GDM1 (cell line): ENCODE measurements at places on chromosomes 1 and 21.

DNA sequence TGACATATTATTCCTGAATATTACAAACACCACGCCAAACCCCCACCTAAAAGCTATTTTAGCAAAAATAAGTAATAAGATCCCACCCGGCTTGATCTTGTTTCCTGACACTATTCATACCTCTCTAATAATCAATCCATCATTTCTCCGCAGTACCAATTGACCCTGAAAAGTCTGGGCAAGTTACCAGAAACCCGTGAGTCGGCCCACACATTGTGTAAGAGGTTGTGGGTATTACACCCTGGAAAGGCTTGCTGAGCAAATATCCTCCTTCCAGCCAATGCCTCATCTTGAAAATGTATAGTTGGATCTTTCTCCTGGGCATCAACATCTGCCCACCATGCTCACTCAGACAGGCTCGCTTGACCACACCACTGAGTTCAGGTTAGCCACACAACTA, 451.0 kb downstream of the TTLL7 start:
- DNase-seq = no peak

- DNase-seq = no peak
Observed at GRCh38 chr1:77095236-77095635, 124.0 kb downstream of the PIGK start.

DNA sequence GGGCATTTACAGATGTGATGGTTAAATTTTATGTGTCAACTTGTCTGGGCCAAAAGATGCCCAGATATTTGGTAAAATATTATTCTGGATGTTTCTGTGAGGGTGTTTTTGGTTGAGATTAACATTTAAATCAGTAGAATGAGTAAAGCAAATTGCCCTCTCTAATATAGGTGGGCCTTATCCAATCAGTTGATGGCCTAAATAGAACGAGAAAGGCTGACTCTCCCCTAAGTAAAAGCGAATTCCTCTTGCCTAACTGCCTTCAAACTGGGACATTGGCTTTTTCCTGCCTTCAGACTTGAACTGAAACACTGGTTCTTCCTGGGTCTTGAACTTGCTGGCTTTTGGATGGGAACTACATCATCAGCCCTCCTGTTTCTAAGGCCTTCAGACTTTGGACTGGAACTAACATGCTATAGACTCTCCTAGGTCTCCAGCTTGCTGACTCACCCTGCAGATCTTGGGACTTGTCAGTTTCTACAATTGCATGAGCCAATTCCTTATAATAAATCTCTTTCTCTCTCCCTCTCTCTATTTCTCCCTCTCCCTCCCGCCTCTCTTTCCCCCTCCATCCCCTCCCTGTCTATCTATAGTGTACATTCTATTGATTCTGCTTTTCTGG, 10.2 kb upstream of the NAV1 start:
- DNase-seq = no peak

GRCh38 chr1:108639899-108640560, 20.9 kb downstream of the HENMT1 start:
- no peak for DNase-seq

DNA sequence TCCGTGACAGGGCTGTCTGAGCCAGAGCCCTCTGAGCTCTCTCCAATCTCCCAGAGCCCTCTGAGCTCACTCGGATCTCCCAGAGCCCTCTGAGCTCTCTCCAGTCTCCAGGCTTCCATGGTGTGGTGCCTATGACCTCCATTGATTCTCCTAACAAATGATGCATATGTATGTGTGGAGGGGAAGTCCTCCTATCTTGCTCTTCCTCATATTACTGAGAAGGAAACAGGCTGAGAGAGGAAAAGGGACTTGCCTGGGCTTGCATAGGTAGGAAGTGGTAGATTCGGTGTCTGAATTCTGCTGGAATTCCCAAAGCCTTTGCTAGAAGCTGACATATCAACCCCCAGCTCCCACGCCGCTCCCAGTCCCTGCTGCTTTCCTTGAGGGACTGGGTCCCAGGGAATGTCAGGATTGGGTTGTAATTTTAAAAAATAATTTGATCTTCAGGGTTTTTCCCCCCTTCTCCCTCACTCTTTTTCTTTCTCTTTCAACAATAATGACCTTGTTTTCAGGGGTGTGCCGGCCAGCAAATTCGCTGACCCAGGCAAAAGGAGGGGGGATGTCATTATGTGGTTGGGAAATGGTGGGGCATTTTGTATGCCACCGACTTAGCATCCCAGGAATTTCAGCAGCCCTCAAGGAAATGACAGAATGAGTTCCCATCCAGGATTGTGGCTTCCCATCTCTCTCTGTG, 42.3 kb upstream of the RUNX3 start:
- DNase-seq = no peak

GRCh38 chr1:96865731-96866685, 144.4 kb downstream of the PTBP2 start:
- no peak for DNase-seq

- DNase-seq = no peak
Observed at GRCh38 chr1:45009956-45010854, 919 bp downstream of the HECTD3 start.

DNA sequence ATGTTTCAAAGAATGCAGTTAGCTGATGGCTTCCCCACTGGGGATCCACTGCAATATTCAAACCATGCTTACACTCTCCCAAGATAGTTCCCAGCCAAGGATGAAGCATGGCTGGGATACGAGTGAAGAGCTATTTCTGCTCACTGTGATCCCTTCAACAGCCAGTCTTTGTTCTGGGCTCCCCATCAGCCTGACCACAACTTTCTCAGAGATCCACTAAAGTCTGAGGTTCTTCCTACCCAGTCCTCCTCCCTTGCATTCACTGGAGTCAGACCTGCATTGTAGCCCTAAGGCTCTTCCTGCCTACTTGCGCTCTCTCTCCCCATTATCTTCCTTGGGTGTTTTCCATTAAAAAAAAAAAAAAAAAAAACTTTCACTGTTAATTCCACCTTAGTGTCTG, 101.4 kb downstream of the TTLL7 start:
- DNase-seq = no peak

DNA sequence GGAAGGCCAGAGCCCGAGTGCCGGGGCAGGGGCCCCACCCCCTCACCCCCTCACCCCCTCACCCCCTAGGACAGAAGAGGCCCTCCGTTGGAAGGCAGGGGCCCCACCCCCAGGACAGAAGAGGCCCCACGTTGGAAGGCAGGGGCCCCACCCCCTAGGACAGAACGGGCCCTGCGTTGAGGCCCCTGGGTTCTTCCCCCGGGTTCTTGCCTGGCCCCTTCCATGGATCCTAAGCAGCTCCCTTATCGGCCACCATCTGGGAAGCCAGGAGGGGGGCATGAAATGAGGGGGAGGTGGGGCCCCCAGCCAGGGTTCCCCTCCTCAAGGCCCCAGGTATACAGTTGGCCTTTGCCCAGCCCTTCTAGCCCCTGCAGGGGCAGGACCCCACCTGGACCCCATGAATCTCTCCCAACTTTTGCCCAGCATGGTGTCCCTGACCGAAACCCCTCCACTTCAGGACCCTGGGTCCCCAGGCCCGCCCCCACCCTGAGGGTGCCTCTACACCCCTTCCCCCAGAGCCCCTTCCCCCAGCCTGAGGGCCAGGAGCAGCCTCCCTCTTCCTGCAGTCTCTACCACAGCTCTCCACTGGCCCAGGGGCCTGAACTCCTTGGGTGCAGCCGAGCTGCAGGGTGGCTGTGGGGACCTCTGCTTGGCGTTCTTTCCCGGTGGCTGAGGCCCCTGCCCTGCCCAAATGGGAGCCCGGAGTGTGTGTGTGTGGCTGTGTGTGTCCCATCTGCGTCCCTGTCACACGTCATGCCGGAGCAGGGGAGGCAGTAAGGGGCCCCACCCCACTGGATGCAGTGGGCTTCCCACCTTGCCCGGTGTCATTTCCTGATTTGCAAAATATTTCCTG, 4.3 kb upstream of the VWA1 start:
- DNase-seq = no peak

GRCh38 chr1:33363470-33363861, 42.6 kb upstream of the A3GALT2 start:
- no peak for DNase-seq

DNA sequence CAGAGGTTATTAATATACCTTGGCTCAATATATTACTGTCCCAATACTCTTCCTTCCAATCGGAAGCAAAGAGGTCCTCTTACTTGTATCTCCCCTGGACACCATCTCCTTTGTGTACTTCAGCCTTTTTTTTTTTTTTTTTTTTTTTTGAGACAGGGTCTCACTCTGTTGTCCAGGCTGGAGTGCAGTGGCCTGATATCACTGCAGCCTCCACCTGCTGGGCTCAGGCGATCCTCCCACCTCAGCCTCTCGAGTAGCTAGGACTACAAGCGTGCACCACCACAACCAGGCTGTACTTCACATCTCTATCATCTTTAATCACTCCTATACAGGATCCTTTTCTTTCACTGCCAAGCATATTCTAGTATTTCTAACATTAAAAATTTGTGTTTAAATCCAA, 2.8 kb upstream of the DARS2 start:
- DNase-seq = no peak

DNA sequence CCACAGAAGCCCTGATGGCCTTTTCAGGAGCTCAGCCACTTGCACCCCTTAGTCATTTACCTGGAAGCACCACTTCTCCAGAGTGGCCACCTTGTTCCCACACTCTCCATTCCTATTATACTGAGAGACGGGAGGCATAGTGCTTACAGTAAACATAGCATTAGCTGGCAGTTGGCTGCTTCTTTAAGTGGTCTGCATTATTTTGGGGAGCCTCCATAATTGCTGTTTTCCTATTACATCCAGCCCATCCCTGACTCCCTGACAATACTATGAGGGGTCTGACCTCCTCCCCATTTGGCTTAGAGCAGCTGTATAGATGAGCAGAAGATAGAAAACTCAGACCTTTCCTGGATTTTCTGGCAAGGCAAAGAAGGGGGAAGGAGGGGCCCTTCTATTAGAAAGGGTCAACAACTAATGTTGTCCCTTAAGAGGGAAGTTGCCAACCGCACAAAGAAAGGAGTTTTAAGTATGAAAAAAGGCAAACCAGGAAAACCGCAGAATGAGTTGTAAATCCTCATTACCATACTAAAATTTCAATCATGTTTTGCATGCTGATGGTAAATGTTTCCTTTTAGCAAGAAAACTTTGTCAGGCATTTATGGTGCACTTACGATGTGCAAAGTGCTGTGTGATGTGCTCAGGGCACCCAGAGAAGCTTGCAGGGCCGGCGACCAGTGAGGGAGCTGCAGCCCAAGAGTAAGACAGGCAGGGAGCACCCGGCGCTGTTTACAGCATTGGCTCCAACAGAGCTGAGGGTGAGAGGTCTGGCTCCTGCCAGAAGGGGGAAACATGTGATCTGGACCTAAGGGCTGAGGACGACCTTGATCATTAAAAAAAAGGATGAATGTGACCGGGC, 167.3 kb downstream of the ZZZ3 start:
- DNase-seq = no peak

DNA sequence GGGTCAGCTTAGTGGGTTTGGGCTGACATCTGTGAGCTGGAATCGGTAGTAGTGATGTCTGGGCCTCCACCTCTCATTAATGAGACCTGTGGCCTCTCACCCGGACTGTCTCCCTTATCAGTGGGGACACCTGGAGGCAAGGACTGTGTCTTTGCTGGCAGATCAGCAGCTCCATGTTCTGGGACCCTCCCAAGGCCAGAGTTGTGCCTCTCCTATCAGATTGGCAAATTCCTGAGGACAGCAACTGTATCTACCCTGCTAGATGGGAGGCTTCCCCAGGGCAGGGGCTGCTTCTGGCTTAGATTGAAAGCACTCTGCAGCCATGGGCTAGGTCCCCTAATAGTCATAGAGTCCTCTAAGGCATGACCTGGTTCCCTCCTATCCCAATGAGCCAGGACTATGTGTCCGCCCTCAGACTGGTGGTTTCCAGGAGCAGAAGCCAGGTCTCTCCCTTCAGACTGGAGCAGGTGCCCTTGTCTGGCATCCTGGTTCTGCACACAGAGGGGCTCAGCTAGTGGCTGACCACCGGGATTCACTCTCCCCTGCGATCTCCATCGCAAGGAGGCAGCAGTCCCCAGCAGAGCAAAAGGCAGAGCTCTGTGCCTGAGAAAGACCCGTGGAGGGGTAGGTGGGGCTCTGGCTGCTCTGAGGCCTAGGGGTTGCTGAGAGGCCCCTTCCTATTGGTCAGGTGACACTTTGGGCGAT, 5.8 kb downstream of the DRAXIN start:
- DNase-seq = no peak

DNA sequence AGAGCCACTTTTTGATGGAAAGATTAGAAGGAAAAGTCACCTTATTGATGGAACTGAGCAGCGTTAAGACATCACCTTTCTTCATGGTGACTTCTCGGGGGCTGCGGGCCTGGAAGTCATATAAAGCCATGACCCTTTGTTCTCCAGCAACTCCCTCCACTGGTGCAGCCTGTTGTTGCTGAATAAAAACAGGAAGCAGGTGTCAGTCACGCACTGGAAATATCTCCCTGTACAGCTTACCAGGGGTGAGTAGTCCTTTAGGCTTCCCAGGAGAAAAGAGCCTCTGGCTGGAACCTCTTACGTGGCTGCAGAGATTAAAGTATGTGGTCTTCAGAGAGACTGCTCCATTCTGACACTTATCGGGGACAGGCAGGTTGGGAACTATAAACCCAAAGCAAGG, 31.9 kb downstream of the SPTA1 start:
- peak; percentile 54 for DNase-seq

DNA sequence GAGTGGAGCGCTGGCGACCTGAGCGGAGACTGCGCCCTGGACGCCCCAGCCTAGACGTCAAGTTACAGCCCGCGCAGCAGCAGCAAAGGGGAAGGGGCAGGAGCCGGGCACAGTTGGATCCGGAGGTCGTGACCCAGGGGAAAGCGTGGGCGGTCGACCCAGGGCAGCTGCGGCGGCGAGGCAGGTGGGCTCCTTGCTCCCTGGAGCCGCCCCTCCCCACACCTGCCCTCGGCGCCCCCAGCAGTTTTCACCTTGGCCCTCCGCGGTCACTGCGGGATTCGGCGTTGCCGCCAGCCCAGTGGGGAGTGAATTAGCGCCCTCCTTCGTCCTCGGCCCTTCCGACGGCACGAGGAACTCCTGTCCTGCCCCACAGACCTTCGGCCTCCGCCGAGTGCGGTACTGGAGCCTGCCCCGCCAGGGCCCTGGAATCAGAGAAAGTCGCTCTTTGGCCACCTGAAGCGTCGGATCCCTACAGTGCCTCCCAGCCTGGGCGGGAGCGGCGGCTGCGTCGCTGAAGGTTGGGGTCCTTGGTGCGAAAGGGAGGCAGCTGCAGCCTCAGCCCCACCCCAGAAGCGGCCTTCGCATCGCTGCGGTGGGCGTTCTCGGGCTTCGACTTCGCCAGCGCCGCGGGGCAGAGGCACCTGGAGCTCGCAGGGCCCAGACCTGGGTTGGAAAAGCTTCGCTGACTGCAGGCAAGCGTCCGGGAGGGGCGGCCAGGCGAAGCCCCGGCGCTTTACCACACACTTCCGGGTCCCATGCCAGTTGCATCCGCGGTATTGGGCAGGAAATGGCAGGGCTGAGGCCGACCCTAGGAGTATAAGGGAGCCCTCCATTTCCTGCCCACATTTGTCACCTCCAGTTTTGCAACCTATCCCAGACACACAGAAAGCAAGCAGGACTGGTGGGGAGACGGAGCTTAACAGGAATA, 4.2 kb downstream of the TFAP2E start:
- peak; percentile 90 for DNase-seq

- no peak for DNase-seq
Observed at GRCh38 chr1:209761011-209761635, 5.3 kb downstream of the TRAF3IP3 start.
